ENCODE measurements at places on chromosomes 11 and 22.

DNA sequence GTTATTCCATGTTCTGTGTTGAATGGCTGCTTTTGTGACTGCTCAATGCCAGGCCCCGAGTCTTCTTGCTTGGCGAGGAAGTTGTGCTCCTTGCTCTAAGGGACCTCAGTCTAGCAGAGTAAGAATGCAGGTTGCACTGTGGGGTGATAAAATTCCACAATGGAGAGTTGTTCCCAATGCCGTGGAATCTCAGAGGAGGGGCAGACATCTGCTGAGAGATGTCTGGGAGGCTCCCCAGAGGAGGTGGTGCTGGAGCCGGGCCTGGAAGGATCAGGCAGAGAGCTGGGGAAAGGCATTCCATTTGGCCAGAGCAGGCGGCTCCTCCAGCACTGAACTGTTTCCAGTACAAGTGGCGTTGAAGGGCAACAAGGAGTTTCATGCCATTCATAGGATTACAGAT, 55.2 kb downstream of the ST3GAL4 start:
- no peak for DNase-seq

GRCh38 chr11:108938604-108939003, 273.7 kb downstream of the DDX10 start:
- DNase-seq: no peak

DNA sequence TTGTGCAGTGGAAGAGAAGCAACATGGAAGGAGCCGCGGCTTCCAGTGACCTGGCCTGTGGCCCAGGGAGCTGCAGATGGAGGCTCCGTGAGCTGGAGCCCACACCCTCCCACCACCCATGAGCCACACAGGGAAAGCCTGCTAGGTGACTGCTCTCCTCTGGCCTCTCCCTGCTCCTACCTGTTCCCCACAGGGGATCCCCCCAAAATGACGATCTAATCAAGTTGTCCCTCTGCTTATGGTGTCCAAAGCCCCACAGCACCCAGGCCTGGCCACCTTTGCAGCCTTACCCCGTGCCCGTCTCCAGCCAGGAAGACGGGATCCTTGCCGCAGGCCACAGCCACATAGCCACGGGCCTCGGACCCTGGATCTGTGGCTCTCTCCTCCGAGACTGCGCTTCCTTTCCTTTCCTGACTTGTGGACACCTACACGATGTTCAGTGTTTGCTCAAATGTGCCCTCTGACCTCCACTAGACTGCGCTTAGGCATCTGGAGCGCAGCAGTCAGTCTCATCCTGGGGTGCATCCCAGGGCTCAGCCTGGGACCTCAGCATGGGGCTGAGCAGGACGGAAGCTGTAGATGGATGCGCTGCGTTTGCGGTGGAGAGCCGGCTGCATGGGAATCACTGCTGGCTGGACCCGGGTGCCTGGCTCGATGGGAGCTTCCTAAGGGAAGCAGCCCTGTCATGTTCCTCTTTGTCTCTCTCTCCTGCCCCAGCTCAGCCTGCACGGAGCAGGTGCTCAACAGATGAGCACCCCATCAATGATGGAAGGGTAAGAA, 133.3 kb downstream of the ST3GAL4 start:
- no peak for DNase-seq

DNA sequence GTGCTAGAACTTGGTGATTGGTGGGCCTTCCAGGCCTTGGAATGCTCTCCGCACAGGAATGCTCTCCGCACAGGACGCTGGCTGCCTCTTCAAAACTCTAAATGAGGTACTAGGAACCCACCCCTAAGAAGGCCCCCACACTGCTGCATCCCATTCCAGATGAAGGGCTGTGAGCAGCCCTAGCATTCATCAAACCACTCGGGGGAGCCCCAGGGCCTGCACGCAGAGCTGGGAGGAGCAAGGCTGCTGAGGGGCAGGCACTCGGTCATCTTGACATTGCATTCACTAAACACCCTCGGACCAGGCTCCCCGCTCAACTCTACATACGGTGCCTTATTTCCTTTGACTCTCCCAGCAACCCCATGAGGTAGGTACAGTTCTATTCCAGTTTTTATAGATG, 49.2 kb upstream of the EMID1 start:
- no peak for DNase-seq

All from activated CD4-positive, CD25-positive, alpha-beta regulatory T cell (primary cell).